T-helper 22 cell (primary cell): ENCODE measurements at places on chromosomes 16 and 17.
A peak's percentile ranks its signal among the peaks of the same experiment; 100 is the strongest.

- no peak for DNase-seq
Measured at GRCh38 chr17:65978871-65979270, 213.1 kb downstream of the CEP112 start.

DNA sequence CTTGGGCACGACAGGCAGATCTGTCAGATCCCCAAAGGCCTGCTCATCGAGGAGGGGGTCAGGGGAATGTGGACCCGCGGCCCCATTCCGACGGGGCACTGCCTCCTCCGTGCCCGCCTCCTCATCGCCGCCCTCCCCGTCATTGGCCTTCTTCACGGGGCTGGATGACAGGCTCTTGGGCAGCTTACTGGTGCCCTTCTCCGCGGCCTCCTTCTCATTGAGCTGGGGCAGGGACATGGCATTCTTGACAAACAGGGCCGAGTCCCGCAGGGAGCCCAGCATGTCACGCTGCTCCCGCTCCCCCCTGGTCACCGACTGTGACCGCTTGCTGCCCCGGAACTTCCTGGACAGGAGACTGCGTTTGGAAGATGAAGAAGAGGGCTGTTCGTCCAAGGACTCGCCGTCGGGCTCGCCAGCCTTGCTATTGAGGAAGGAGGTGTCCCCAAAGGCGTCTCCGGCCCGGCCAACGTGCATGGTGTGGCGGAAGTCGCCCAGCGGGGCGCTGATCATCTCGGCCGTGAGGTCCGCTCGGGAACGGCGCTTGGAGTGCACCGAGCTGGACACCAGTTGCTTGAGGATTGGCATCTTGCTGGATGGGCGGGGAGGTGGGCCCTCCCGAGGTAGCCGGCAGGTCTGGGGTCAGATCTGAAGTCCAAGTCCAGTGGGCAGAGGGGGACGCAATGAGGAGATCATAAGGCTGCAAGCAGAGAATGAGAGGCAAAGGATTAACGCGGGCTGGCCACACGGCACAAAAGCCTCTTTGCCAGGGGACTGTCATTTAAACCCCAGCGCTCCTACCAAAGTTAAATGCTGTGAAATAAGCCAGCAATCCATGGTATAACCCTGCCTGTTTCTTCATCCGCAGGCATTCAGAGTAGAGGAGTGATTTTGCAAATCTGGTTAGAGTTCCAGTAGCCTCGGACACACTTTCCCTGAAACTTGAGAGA lies 24.5 kb upstream of the CPSF4L start:
- DNase-seq: no peak

DNA sequence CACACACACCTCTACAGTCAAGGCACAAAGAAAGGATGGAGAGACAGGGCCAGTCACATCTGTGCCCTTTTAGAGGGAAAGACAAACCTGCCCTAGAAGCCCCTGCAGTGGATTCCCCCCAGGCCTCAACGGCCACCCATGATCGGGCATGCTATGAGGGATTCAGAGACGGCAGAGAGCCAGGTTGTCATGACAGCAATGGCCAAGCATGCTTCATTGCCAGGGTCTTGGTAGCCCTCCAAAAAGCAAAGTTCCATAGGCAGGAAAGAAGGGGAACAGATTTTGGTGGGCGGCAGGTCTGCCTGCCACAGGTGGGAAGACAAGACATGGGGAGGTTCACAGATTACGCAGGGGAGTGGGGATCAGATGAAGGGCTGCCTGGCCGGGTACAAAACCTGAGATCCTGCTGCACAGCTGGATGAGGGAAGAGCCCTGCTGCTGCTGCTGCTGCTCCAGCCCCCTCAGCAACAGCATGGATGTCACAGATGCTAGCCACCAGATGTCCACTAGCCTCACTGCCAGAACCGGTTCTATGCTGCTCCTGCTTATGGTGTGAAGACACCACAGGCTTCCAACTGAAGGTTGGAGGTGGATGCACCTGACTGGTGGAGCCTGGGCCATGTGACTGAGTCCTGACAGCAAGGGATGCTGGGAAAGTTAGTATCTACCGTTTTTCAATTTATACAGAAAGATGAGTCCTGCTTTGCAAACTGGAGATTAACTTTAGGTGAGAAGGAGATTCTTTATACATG lies 17.8 kb downstream of the ACTG1 start:
- DNase-seq: no peak

- DNase-seq: no peak
Measured at GRCh38 chr16:56889206-56889605, 24.2 kb downstream of the SLC12A3 start.

DNA sequence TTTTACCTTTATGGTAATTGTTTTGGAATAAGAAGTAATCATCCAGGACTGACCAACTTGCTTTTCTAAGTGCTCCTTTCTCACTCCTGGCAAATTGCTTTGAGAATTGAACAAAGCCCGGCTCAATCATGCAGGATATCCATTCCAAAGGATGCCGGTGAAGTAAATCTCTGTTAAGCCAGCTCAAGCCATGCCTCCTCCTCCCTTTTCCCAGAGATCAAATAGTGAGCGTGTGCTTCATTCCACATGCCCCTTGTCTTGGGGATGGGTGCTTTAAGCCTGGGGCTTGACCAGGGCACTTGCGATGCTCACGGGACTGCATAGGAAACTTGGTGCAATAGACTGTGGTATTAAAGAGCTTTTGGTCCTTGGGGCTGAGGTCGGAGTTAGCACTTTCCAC lies 90.7 kb downstream of the UTP18 start:
- DNase-seq: no peak

DNA sequence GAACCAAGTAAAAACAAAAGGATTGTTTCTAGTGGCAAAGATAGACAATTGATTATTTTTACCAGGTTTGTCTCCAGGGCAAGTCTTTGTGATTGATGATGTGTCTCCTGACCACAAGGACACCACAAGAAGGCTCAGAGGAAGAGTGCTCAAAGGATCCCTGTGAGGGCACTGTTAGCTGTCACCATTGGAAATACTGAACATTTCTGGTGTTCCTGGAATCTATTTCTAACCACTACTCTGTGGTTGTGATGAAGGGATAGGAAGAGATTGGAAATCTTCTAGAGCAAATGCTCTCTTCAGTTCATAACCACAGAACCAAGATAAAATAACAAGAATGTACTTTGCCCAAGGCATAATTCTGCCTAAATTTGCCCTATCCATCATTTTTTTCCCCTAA lies 15.3 kb downstream of the RNF43 start:
- DNase-seq: no peak

DNA sequence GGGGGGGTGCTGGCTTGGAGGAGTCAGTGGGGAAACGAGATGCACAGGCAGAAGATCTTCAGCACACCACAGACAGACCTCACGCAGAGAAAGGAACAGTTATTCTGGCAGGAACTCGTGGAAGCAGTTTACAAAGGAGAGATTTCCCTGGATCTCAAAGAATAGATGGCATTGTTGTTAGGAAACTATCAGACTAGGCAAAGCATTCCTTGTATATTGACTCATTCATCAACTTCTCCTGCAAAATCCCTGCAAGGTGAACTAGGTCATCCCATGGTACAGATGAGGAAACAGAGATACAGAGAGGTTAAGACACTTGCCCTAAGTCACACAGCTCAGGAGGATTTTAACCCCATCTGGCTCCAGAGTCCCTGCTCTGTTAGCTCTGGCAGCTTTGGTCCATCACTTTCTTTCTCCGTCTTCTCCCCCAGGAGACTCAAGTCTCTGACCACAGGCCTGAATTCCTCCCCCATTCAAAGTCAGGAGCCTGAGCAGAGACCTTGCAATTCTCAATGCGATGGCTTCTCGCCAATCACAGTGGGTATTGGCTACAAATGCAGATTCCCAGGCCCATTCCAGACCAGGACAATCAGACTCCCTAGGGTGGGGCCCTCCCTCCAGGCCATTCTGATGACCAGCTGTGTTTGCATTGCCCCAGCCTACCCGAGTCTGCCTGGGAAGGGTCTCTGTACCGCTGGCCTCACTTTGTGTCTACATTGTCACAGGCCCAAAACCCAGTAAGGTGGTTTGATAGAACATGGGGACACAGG lies 56.4 kb downstream of the LITAF start:
- DNase-seq: no peak

DNA sequence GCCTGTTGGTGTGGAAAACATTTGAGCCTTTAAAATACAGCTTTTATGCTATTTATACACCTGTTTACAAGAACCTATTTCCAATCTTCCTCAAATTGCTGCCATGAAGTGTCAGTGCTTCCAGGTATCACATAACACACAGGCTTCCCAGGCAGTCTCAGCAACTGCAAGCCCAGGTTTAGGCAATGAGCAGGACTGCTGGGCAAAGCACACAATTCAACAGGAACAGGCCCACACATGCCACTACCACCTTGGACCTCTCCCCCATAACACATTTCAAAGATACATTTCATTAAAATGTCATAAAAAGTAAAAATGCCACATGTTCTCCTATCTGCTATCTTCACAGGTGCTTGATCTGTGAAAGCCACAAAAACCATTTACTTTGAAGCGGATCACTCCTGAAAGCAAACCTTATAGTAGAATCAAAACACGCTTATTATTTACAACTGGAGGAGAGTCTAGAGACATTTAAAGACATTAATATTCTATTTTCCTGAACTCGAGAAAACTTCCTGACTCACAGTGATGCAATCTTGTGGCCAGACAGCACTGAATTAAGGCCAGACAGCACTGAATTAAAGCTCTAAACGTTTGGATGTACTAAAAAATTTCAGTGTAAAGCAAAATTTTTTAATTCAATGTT lies 31.5 kb downstream of the ANKFY1 start:
- DNase-seq: no peak

- DNase-seq: no peak
Measured at GRCh38 chr16:29726845-29727377, 18.9 kb downstream of the C16orf54 start.

DNA sequence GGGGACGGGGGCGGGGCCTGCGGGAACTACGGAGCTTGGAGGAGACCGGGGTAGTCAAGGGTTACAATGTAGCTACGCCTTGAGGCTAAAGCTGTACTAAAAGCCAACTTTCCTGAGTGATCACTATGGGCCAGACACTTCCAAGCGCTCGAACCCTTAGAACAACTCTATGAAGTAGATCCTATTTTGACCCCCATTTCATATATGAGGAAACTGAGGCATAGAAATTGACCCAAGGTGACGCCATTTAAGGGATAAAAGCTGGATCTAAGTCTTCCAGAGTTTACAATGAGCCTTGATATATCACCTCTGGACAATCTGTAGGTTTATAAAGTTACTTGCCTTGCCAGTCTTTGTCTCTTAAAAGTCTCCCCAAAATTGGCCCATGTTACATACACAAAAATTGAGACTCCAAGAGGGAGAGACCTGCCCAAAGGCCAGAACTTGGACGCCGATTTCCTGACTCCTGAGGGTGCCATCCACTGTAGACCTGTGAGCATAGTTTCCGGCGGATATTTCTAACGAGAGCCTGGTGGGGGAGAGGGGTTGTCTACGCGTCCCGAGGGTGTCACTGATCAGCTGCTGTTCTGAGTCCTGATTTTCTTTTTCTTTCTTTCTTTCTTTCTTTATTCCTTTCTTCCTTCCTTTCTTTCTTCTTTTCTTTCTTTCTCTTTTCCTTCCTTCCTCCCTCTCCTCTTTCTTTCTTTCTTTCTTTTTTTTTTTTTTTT lies 555 bp upstream of the NCBP3 start:
- no peak for DNase-seq

DNA sequence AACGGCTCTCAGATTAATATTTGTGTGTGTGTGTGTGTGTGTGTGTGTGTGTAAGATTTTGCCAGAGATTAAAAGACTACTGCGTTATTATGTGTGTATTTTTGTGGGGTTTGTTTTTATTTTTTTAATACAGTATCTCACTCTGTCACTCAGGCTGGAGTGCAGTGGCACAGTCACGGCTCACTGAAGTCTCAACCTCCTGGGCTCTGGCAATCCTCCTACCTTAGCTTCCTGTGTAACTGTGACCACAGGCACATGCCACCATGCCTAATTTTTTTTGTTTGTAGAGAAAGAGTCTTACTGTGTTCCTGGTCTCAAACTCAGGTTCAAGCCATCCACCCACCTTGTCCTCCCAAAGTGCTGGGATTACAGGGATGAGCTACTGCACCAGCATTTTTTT lies 87.2 kb downstream of the CYB561 start:
- no peak for DNase-seq

DNA sequence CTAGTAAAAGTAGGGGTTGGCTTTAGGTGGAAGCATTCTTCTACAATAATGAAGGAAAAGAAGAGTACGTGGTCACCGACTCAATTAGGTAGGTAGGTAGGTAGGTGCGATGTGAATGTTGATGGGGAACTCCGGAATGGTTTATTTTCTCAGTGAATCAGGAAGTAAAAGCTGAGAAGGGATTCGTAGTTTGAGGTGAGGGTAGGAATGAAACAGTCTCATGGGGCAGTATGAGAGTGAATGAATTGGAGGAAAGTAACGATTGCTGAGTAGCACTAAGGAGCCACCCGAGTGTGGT lies 13.9 kb downstream of the PER1 start:
- DNase-seq: no peak

DNA sequence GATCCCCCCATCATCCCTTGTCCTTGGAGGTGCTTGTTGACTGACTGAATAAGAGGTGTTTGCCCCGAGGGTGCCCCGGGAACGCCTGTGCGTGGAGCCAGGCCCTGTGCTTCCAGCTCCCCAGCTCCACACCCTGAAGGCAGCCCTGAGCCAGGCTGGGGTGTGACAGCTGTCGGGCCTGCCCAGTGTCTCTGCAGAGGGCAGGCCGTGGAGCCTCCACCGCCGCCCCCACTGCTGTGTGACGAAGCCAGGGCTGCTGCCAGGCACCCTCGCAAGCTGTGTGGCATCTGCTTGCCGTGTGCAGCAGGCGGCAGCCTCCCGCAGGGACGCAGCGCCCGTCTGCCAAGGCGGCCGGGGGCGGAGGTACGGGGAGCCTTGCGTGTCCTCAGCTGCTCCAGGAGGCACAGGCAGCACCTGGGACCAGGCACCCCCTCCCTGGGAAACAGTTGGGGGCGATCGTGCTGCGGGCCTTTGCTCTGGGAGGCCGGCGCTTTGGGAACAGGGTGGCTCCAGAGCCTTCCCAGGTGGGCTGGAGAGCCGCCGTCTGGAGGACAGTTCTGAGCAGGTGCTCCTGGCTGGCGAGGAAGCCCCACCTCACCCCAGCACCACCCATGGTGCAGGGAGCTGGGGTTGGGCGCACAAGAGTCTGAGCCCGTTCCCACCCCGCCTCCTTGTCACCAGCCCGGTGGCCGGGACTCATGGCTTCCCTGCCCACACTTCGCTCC lies 26.6 kb downstream of the GSE1 start:
- no peak for DNase-seq

GRCh38 chr17:40561871-40562611 lies 3.2 kb downstream of the CCR7 start:
- peak; percentile 58 for DNase-seq
